Gastroesophageal sphincter (tissue), 4 donors: ENCODE measurements at places on chromosomes 1 and 21. TPM values are rescaled to one million over a fixed set of nuclear protein-coding genes. Genes with fewer than 3 reads are reported as not detected.
A peak's percentile ranks its signal among the peaks of the same experiment; 100 is the strongest.

The SLC35F3 gene
- 0.16 TPM for total RNA-seq

The PGBD5 gene
- total RNA-seq, result 0.50 TPM

The GJA4 gene
- total RNA-seq, result 14.9 TPM

The SPRR3 gene
- total RNA-seq, result 5.9 TPM

The GPR37L1 gene
- 0.16 TPM for total RNA-seq

The CR1 gene
- total RNA-seq, result 2.8 TPM

The USH2A gene
- not detected for total RNA-seq

The MROH9 gene
- not detected for total RNA-seq

The EYA3 gene
- 9.7 TPM for total RNA-seq

The BLZF1 gene
- 36.5 TPM for total RNA-seq

The TPTE gene
- not detected for total RNA-seq

The PADI3 gene
- 0.31 TPM for total RNA-seq

The SPATA6 gene
- 16.4 TPM for total RNA-seq

GRCh38 chr21:44578371-44579055 lies 1.9 kb downstream of the KRTAP10-5 start:
- ATAC-seq, result no peak

- no peak for ATAC-seq
These were observed 25.7 kb downstream of the ARHGEF19 start for GRCh38 chr1:16186655-16187235.

DNA sequence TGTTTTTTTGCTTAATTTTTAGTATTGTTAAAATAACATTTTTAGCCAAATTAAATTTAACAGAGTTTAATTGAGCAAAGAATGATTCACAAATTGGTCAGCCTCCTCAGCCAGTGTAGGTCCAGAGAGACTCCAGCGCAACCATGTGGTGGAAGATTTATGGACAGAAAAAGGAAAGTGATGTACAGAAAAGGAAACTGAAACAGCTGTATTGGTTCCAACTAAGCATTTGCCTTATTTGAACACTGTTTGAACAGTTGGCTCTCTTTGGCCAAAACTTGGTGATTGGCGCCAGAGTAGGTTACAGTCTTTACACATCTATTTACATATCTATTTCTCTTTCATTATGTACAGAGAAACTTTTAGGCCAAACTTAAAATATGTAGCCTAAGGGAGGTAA lies 19.4 kb downstream of the RPS6KC1 start:
- no peak for ATAC-seq

DNA sequence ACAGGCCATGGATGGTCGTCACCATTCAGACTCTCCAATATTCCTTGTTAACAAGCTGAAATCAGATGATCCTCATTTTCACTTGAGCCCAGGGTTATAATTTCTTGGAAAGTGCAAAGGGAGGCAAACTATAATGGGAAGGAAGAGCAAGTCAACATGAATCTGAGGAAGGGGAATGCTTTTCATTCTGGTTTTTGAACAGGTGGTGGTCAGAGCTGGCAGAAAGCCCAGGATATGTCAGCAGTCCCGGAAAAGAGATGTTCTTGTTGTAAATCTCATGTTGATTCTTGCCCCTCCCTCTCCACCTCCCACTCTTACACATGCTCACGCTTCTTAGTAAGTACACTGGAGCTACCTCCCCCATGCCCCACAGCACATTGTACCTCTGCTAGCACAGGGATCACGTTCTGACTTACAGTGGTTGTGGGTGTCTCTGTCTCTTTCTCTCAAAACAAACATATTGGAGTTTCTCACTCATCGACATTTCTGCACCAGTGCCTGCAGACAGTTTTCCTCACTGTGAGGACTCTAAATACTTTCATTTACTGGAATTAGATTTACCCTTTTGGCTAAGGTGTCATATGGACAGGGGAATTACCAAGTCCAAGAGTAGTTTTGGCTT lies 77.6 kb downstream of the XCL2 start:
- ATAC-seq, result no peak

DNA sequence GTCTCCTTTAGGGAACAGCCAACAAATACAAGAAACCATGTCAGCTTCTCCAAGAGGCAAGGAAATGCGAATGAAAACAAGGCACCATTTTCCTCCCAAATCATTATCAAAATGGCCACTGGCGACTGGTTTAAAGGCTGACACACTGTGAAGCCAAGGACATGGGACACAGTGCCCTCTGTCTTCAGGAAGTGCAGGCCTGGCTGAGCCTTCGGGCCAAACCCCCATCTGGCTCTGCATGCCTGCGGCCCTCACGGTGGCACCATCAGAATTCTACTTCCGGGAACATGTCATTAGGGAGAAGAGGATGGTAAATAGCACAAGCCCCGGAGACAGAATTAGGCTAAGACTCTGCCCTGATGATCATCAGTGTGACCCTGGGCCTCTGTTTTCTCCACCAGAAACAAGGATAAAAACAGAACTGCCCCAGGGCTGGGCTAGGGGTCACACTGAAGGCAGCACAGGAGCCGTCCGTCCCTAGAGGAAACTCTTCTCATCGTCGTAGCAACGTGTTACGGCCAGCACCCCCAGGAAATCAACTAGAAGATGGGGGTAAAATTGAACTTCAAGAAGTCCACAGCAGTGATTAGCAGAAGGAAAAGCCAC lies 103.5 kb downstream of the NPHP4 start:
- ATAC-seq, result no peak

- ATAC-seq, result no peak
These were observed 72.5 kb upstream of the CLDN14 start for GRCh38 chr21:36552434-36552785.

DNA sequence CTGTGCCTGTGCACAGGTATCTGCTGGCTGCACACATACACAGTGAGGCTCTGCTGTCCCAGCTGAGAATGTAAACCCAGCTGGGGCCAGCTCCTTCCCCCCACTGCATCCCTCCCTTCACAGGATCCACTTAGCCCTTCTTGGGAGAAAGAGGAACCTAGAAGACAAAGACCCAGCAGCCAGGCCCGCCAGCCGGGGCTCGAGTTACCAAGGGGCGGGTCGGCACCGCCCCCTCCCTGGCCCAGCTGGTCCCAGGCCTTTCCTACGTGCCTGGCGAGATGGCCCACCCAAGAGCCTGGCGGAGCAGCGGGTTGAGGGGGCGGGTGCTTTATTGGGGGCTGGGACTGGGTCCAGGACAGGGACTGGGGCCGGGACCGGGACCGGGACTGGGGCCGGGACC lies 2.1 kb downstream of the SH3BGRL3 start:
- ATAC-seq, result no peak

GRCh38 chr1:40305451-40305850 lies 11.6 kb downstream of the COL9A2 start:
- ATAC-seq, result no peak

- ATAC-seq, result no peak
These were observed 18.4 kb downstream of the DTL start for GRCh38 chr1:212053993-212054392.

- ATAC-seq, result no peak
These were observed 180.0 kb downstream of the CDC7 start for GRCh38 chr1:91680556-91681155.

- ATAC-seq, result no peak
These were observed 2.4 kb downstream of the KLHDC9 start for GRCh38 chr1:161100556-161100955.

GRCh38 chr1:102630041-102630440 lies 478.3 kb downstream of the COL11A1 start:
- no peak for ATAC-seq

- ATAC-seq, result no peak
These were observed 29.7 kb downstream of the ADARB1 start for GRCh38 chr21:45103971-45104520.

DNA sequence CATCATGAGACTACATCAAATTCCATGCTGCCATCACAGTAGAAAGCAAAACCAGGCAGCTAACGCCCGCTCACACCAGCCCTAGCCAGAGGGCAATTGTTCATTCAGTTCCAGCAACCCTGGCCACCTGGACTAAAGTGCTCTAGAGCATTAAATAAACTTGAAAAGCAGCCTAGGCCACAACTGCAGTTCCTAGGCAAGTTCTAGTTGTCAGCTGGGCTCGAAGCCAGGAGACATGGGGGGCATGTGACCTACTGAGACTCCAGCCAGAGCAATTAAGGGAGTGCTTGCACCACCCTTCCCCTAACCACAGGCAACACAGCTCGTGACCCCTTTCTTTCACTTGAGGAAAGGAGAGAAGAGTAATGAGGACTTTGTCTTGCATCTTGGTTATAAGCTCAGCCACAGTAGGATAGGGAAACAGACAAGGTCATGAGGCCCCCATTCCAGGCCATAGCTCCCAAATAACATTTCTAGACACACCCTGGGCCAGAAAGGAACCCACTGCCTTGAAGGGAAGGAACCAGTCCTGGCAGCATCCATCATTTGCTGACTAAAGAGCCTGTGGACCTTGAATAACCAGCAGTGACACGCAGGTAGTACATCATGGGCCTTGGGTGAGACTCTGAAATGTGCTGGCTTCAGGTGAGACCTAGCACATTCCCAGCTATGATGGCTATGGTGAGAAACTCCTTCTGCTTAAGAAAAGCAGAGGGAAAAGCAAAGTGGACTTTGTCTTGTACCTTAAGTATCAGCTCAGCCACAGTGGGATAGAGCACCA lies 77.0 kb downstream of the ZZZ3 start:
- peak; percentile 65 for ATAC-seq

DNA sequence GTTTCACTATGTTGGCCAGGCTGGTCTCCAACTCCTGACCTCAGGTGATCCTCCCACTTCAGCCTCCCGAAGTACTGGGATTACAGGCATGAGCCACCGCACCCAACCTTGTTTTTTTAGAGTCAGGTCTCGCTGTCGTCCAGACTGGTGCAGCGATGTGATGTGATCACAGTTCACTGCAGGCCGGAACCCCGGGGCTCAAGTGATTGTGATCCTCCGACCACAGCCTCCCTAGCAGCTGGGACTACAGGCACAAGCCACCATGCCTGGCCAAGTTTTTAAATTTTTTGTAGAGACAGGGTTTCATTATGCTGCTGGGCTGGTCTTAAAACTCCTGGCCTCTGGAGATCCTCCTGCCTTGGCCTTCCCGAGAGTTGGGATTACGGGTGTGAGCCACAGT lies 46.1 kb upstream of the LIN9 start:
- no peak for ATAC-seq

GRCh38 chr1:112540226-112540794 lies 31.5 kb downstream of the WNT2B start:
- ATAC-seq, result no peak

- ATAC-seq, result no peak
These were observed 178.9 kb downstream of the HS2ST1 start for GRCh38 chr1:87093286-87093685.

DNA sequence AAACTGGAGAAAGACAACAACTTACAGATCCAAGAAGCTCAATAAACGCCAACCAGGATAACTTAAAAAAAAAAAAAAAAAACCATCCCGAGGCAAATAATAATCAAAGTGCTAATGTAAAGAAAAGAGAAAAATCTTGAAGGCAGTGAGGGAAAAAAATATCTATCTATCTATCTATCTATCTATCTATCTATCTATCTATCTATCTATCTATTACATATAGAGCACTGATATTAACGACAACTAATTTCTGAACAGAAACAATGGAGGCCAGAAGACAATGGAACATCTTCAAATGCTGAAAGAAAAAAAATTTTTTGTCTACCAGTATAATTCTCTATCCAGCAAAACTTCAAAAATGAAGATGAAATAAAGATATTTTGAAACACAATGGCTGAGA lies 18.0 kb downstream of the PACC1 start:
- no peak for ATAC-seq

- ATAC-seq, result no peak
These were observed 61.5 kb downstream of the CD58 start for GRCh38 chr1:116508984-116509980.

DNA sequence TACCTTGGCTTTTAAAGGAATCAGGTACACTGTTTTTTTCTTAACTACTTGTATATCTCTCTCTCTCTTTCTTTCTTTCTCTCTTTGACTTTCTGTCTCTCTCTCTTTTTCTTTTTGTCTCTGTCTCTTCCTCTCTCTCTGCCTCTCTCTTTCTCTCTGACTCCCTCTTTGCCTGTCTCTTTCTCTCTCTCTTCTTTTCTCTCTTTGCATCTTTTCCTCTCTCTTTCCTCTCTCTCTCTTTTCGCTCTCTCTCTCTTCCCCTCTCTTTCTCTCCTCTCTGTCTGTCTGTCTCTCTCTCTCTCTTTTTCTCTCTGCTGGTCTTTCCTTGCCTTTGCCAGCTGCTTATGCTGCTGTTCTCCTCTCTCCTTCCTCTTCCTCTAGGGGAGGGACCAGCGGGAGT lies 143.2 kb downstream of the TRIM33 start:
- ATAC-seq, result no peak

DNA sequence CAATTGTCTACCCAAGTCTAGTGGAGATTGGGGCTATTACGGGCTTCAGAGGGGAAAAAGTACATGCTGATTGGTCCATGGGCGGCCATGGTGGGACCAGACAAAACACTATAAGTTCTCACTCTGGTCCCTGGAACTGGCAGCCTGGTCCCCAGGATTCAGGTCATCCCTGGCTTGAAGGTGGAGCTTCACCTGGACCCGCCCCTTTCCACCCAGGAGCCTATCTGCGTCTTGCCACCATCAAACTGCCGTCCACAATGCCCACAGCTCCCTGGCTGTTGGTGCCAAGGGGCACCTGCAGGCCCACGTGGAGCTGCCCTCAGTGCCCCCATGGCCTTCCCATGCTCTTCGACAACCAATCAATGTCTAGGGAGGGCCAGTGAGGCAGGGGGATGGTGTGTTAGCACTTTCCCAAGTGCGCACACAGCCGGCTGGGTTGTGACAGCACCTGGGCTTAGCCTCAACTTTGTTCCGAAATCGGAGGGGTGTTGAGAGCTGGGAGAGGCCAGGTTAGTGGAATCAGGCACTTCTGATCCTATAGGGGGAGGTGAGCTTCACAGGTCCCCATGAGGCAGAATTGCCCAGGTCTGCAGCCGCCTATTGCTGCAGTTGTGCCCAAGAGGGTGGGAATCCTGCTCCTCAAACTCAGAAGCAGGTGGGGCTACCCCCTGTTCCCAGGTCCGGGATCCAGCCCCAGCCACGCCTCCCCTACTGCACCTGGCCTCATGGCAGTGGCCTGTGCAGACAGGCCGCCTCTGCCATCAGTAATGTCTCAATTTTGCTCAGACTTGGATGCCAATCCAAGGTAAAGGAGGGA lies 1369.4 kb upstream of the PRMT6 start:
- ATAC-seq, result no peak

DNA sequence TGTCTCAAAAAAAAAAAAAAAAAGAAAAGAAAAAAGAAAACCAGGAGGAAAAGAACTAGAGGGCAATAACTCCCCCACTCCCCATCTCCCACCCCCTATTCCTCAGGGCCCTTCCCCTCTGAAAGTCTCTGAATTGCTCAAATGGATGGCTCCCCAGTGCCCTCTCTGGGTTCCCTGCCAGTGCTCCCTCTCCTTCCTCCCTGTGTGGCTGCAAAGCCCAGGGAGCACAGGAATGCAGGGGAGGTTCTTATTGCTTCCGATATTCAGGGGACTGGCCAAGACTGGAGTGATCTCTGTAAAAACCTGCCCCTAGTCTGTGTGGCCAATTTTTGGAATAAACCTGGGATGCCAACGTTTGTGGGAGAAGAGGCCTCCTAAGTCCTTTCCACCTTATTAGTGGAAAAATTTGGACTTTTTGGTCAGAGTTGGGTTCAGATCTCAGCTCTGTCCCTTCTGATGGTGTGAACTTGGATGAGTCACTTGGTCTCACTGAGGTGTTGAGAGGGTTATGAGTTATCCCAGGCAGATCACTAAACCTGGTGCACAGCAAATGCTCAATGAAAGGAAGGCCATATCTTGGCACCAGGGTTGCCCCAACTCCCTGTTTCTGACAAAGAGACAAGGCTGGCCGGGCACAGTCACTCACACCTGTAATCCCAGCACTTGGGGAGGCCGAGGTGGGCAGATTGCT lies 13.4 kb upstream of the ARHGEF10L start:
- ATAC-seq, result no peak

- ATAC-seq, result no peak
These were observed 29.3 kb downstream of the ATF3 start for GRCh38 chr1:212637902-212638301.
